ENCODE measurements at places on chromosomes 16 and 17. TPM values are rescaled to one million over a fixed set of nuclear protein-coding genes. Genes with fewer than 3 reads are reported as not detected.

DNA sequence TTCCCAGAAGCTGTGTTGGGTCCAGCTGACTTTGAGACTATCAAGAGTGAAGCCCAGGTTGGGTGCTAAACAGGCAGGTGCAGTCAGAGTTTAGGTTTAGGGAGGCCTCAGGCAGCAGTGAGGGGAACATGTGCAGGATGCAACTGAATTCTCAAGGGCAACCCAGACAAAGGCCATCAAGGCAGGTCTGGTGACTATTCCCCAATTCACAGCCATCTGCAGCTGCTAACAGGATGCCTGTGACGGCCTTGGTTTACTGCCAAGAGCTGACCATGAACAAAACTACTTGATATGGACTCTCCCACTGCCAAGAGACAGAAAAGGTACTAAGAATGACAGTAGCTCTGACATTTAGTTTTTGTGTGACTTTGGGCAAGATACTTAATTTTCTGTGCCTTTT is 45.2 kb upstream of the BCAR1 start:
- no peak for DNase-seq

- no peak for DNase-seq
These were observed 73.9 kb downstream of the CEP95 start for GRCh38 chr17:64580384-64581315.

GRCh38 chr17:77491921-77492445 is 351.2 kb downstream of the SEC14L1 start:
- DNase-seq = no peak

Gene CDK5R1
- 3.1 TPM for total RNA-seq
